Small intestine (tissue), 16 donors: ENCODE measurements at places on chromosomes 2 and 18.

GRCh38 chr18:1039421-1039820 is 134.8 kb downstream of the ADCYAP1 start:
- DNase-seq = no peak

DNA sequence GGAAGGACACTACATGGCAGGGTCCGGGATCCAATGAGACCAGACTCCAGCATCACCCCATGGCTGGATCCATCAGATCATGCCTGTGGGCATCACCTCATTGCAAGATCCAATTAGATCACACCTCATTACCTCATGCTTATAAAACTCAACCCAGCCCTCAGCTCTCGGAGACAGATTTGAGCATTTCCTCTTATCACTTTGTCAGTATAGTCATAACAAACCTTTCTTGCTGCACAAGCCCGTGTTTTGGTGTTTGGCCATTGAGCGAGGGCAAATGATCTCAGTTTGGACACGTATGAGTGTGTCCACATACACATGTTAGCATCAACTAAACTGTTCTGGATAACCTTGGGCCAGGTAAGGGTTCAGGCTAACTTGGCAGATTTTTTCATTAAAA is 58.8 kb downstream of the CCDC195 start:
- no peak for DNase-seq

DNA sequence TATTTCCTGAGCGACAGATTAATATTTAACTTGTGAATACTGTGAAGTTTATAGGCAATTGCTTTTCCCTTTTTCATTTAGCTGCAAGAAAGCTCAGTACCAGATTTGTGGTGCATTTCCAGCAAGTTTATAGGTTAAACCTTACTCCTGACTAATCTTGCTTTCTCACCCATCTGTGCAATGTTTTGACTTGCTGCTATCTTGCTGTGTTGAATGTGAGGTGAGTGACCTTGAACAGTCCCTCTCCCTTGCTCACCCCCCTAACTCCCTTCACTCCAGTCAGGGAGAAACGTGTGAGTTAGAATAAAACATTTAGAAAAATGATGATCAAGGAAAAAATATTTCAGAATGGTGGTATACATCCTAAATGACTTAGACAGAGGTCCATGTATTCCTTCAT is 39.8 kb upstream of the PARD3B start:
- DNase-seq = no peak

GRCh38 chr2:132403146-132403545 is 13.5 kb upstream of the GPR39 start:
- no peak for DNase-seq

DNA sequence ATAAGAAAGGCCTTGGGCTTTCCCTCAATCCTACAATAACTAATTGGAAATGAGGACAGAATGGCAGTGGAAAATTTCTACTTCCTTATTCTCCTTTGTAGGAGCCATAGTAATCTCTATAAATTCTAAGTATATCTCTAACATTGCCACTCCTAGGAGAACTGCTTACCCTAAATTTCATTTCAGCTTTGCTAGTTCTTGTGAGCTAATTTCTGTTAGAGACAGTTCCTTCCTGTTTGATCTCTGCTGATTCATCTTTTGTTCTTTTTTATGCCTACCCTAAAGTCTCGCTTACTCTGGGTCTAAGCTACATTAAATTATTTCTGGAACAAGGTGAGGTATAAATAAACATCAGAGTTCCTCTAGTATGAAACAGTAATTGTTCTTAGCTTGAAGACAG is 25.7 kb downstream of the ABHD3 start:
- no peak for DNase-seq

DNA sequence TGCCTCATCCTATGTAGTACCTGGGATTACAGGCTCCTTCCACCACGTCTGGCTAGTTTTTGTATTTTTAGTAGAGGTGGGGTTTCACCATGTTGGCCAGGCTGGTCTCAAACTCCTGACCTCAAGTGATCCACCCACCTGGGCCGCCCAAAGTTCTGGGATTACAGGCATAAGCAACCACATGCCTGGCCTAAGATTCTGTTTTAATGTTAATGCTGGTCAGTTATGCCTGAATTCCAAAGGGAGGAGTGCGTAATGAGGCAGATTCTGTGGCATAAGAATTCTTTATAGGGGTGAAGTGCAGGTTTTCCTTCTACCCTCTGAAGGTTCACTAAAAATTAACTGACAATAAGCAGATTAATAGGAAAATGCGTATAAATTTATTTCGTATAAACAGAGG is 1343.8 kb upstream of the LRRTM1 start:
- no peak for DNase-seq

DNA sequence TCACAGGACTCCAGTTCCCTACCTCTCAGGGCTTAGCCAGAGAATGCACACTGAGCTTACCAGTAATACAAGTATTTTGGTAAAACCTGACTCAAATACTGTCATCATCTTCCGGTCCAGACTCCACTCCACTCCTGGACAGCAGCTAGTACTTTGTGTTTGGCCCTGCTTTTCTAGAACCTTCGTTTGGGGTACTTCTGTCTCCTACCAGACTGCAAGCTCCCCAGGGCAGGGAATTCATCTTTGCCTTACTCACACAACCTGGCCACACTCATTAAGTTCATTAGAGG is 108.9 kb upstream of the CDC42EP3 start:
- DNase-seq = no peak

DNA sequence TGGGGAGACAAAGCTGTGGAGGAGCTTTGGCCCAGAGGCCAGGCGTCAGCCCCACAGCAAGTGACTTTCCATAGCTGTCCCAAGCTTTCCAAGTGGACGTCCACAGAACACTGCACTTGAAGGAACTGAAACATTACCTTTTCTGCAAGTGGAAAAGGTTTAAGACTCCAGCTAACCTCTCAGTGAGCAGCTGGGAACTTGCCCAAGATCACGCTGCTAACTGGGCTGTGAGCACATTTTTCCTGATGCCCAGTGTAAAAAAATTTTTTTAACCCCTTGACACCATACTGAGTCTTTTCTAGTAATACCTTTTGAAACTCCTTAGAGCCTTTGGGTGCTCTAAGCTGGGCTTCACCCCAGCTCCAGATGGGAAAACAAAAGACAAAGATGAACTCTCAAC is 256.7 kb downstream of the HAUS1 start:
- DNase-seq = no peak

DNA sequence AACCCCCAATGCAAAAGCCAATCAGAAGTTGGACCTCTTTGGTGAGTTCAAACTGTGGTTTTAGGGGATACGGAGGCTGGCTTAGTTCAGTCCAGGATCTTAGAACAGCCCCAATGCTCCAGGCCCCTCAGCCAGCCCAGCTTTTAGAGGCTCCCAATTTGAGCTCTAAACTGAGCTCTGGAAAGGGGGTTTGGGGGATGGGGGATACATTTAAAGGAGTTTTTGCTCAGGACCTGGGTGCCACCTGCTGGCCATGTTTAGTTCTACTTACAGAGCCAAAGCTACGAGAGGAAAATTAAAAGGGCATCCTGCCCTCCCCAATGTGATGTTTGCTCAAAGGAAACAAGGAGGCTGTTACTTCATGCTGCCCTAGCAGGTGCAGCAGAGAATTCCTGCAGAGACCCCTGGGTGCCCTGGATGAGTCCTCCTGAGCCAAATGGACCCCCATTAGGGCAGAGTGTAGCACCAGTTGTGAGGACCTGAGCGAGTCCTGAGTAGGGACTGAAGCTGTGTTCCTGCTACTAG is 15.9 kb upstream of the TMEM214 start:
- peak; percentile 70 for DNase-seq

- DNase-seq = no peak
These were observed 297.9 kb downstream of the LRATD1 start for GRCh38 chr2:14930441-14930840.

- DNase-seq = no peak
These were observed 15.2 kb downstream of the NPAS2 start for GRCh38 chr2:100835006-100835659.

DNA sequence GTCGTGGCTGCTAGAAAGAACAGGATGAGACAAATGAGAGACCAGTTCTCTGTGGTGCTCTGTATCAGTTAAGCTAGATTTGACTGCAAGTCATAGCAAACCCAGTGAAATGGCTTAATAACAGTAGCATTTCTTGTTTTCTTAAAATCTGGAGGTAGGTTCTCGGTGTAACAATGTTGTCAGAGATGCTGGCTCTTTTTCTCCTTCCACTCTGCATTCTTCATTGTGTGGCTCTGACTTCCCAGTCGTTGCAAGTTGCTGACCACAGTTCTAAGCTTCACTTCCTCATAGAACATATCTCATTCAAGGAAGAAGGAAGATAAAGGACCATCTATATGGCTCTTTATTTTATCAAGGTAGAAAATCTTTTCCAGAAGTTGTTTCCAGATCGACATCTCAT is 7.9 kb upstream of the CKAP2L start:
- DNase-seq = no peak

GRCh38 chr2:46294176-46294836 is 2.9 kb upstream of the EPAS1 start:
- peak; percentile 41 for DNase-seq

GRCh38 chr2:63058921-63059792 is 8.5 kb downstream of the OTX1 start:
- no peak for DNase-seq

DNA sequence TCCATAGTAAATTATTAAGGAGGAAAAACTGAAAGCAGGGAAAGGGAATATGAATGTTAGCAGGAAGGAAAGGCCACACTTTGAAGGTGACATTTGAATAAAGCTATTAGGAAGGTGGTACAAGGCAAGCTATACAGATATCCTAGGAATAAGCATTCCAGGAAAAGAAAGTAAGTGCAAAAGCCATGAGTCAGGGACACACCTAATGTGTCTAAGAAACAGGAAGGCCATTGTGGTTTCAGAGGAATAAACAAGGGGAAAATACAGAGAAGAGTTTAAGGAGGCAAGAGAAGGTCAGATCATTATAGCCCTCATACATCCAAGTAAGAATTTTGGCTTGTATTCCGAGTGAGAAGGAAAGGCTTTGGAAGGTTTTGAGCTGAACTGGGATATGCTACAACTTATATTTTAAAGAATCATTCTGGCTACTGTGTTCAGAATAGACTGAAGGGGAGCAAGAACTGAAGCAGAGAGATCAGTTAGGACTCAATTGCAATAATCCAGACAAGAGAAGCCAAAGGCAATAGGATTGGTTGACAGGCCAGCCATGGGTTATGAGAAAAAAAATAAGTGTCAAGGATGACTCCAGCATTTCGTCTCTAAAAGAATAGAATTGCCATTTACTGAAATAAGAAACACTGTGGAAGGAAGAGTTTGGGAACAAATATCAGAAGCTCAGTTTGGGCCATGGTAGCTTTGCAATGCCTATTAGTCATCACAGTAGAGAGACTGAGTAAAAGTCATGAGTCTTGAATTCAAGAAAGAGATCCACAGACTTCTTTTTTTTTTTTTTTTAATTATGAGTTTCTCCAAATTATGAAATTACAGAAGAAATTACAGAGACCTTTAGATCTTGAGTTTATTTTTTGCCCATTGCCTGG is 11.3 kb downstream of the RAD51AP2 start:
- DNase-seq = no peak

GRCh38 chr2:189276277-189276676 is 96.7 kb upstream of the COL5A2 start:
- no peak for DNase-seq

- no peak for DNase-seq
These were observed 139.8 kb upstream of the UBE2E3 start for GRCh38 chr2:180840641-180841040.

DNA sequence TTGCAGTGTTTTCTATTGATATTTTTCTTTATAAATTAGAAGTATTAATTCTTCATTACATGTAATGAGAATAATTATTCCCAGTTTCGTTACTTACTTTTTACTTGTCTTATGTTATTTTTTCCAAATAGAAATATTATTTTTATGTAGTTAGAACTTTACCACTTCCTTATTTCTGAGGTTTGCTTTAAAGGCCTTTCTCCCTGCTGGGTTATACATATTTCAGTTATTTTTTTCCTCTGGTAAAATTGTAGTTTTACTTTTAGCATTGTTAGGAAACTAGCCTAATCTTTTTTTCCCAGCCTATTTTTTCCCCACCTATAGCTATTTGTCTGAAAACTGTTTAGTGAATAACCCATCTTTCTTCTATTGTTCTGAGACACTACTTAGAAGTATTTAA is 17.1 kb downstream of the RNF144A start:
- no peak for DNase-seq

DNA sequence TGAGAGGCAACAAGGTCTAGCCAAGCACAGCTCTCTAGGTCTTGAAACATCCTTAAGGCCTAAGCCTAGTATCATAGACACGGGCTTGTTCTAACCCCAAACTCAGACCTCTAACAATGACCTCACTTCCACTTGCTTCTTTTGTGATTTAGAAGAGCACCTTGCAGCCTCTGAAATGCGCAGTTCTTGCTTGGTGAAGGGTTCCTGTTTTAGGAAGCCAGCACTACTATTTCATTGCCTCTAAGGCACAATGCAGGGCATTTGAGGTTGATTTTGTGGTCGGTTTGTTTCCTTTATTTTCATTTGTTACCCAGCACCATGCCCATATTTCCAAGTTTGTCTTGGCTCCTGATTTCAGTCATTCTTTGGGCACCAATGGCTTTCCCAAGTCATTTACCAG is 117.0 kb upstream of the CYP1B1 start:
- no peak for DNase-seq
